Activated T-helper 2 cell treated with anti-CD3 and anti-CD28 coated beads, Interferon-gamma antibody, Interleukin-2, Interleukin-4, amounts not matched to agents 10 μg/mL and 5 μg/mL and 100 μg/mL, durations not matched to agents 14 hours and 24 hours and 36 hours (primary cell): ENCODE measurements at places on chromosomes 4 and X.

GRCh38 chrX:18036394-18036793 lies 175.3 kb upstream of the RAI2 start:
- no peak for DNase-seq

DNA sequence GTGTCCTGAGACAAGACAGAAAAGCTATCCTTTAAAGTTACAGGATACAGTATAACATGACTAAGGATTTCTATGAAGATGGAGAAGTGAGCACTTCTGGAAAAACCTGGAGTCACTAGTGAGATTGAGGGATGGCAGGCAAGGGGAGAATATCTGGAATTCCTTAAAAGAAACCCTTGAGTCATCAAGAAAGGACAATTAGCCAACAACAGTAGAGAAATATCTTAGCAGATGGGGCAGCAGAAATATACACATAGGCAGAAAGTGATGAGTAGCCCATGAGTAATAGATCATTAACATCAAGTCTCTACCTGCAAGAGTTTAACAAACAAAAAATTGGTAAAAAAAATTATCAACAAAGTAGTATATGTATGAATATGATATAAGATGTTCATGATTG lies 858.8 kb upstream of the FRG1 start:
- DNase-seq, result no peak

- DNase-seq, result no peak
Observed at GRCh38 chr4:112859456-112860184, 189.8 kb upstream of the ANK2 start.

GRCh38 chr4:23894021-23894420 lies 4.2 kb upstream of the PPARGC1A start:
- DNase-seq, result no peak

DNA sequence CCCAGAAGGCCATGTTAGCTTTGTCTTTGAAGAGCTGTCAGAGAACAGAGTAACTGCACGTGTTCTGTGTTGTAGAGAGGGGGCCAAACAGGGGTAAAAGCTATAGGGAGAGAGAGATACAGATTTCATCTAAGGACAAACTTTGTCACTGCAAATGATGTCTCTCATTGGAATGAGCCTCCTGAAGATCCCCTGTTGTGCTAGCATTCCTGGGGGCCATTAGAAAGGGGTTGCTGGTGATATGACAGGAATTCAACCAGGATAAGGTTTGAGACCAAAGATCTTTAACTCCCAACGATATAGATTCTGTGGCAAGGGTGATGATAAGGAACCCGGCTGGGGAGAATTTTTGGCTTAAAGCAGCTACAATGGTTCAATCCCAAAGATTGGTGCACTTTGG lies 16.8 kb downstream of the MID1 start:
- DNase-seq, result no peak
